Activated naive CD4-positive, alpha-beta T cell treated with anti-CD3 and anti-CD28 coated beads for 36 hours (primary cell): ENCODE measurements at places on chromosomes 1 and 21. TPM values are rescaled to one million over a fixed set of nuclear protein-coding genes. Genes with fewer than 3 reads are reported as not detected.
A peak's percentile ranks its signal among the peaks of the same experiment; 100 is the strongest.

DNA sequence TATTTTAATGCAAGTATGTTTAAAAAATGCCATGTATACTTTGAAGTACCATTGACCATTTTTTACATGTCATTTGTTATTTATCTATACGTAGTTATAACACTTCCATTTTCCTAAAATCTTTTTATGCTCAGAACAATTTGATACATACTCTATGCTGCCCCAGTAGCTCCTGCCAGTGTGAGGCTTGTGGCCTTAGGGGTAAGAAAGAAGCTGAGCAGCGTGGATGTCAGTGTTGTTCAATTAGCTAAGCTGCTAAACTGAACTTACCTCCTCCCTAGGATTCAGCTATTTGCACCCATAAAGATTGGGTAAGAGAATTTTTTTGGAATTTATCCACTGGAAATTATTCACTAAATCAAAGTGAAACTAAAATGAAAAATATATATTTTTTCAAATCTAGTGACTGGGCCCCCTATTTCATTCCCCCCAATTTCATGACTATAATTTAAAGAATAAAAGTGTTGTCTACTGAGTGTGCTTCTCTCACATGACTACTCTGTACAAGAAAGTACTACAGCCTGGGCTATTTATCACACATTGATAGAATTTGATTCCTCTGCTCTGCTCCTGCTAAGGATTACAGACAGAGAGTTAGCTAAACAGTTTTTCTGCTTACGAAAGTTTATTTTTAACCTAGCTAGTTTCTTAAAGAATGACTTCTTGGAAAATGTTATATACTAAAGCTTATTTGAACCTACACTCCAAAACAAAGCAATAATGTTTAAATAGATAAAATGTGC, 1030.3 kb upstream of the ADGRL4 start:
- DNase-seq: no peak

- no peak for DNase-seq
Observed at GRCh38 chr1:23554127-23554480, 5.2 kb downstream of the ID3 start.

DNA sequence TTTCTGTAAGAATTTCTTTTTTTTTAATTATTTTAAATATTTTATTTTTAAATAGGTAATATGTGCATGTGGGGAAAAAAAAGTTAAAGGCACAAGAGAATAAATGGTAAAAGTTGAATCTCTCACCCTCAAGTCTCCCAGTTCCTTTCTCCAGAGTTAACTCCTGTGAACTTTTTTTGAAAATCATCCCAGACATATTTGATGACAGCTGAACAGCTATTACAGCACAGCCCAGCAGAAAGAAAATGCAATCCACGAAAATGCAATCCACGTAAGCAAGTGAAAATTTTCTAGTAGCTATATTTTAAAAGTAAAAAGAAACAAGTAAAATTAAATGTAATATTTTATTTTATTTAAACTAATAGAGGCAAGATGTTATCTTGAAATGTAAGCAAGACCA, 310.0 kb upstream of the RUNX1 start:
- DNase-seq: no peak

DNA sequence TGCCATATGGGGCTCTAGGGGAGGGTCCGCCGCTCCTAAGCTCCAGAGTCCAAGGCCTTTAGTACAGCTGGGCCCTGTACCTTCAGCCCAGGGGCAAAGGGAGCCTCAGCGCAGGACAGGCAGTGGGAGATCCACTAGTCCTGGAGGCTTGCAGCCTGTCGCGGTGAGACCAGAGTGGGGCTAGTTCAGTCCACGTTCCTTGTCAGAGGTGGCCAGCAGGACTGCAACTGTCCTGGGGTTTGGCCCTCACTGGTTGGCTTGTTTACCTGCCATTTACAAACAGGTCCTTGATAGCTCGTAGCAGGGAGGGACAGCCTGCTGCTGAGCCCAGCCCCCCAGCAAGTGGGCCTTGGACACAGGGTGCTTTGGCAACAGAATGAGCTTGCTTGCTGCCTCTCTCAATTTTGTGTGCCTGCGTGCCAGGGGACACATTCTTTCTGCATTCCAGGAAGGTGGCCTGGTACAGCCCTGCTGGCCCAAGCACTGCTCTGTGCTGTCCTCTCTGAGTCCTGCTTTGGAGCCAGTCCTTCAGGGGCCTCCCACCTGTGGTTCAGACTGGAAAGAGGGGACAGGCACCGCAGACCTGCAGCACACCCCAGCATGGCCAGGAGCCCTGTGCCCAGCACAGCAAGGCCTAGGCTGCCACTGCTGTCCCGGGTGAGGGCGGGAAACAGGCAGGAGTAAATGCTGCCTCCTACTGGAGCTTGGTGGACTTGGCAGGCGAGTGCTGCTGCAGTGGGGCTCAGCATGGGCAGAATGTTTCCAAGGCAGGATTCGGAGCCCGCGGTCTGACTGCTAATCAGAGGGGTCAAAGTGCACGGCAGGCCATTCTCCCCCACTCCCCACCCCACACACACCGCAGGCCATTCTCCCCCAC, 15.2 kb downstream of the H6PD start:
- DNase-seq: peak; percentile 50

GRCh38 chr1:38735651-38736161, 123.9 kb downstream of the RRAGC start:
- no peak for DNase-seq

DNA sequence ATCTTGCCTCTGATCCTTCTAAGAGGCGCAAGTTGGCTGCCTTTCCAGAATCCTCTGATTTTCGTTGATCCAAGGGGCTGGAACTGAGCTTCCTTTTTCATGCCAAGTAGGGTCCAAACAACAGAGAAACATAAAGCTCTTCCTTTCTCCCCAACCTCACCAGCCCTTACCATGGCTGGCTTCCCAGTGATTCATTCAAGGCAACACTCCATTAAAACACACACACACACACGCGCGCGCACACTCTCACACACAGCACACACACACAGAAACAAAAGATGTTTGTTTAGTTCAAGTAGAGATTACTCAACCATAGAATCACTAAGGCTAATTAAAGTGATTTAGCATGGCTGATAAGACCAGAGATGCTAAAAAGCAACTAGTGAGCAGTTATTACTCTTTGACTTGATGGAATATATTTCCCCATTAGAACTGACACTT, 13.0 kb upstream of the GUCA2A start:
- DNase-seq: no peak

DNA sequence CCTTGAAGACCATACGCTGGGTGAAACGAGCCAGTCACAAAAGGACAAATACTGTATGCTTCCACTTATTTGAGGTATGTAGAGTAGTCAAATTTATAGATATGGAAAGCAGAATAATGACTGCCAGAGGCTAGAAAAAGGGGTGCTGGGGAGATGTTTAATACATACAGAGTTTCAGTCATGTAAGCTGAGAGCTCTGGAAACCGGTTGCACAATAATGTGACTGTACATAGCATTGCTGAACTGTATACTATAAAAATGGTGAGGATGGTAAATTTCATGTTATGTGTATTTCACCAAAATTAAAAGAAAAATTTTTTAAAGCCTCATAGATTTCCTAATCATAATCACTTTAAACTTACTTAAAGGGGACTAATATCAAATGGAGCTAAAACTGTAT, 110.8 kb downstream of the ZZZ3 start:
- DNase-seq: no peak

DNA sequence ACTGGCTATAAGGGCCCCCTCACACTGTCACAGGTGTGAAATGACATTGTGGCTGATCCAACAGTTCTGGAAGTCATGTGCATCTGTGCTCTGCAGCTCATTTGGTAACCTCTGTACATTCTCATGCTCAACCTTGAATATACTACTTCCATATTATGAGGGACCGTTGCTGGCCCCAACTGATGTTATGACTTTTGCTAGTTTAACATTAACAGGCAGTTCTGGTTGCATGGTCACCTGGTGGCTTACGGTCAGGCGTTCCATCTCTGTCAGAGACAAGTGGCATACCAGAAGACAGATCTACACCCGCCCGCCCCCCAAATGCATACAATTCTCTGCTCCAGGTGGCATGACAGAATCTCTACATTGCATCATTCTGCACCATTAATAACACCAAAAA, 6.0 kb upstream of the DIP2A start:
- DNase-seq: no peak

DNA sequence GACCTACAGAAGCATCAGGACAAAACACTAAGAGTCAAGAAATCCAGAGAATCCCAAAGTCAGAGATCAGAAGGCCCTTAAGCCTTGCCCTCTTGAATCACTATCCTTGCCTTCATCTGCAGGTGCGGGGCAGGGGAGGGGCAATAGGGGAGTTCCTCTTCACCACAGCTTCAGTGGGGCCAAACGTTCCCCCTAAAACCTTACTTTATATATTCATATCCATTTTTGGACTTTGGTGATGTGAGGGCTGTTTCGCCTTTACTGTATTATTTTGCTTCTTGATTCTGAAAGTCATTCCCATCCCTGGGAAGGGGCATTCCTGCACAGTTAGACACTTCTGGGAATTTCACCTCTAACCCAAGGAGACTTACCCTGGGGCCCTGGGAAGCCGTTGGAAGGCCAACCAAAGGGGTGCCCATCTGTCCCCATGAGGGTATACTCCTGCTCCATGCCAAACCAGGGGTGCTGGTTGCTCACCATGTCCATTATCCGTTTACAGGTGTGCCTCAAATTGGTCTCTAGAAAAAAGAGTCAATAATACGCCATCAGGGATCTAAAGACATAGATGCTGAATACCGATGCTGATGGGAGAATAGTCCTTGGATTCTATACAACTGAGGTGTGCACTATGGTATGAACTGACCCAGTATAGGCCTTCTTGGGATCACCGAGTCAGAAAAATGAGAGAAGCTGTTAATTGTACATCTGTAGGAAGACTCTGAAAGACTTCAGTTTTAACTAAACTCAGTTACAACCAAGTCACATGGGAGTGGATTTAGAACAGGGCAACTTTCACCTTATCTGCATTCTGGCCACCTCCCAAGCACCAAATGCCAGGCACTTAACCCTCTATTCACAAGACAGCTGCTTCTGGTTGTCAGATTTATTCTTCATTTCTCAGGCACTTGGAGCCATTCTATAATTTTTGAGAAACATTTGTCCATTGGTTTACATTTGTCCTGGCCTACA, 5.4 kb downstream of the GLUL start:
- no peak for DNase-seq

GRCh38 chr1:165884009-165884689, 56.7 kb downstream of the UCK2 start:
- DNase-seq: no peak

DNA sequence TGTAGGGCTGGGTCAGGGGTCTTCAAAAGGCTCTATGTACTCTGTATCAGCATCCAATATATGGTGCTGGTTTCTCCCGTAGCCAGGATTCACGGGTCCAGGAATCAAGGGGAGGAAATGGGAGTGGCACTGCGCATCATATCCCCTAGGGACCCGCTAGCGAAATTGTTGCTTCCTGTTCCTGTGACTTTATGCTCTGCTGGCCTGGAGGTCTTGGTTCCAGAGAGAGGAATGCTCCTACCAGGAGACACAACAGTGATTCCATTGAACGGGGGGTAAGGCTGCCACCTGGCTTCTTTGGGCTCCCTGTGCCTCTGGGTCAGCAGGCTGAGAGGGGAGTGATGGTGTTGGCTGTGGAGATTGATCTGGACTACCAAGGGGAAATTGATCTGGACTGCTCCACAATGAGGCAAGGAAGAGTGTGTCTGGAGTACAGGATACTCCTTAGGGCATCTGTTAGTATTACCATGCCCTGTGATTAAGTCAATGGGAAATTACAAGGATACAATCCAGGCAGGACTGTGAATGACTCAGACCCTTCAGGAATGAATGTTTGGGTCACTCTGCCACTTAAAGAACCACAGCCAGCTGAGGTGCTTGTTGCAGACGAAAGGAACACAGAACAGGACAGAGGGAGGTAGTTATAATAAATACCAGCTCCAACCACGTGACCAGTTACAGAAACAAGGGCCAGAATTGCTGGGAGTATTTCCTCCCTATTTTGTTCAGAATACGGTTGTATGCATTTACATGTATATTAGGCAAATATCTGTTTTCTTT, 10.2 kb downstream of the SPSB1 start:
- DNase-seq: no peak

DNA sequence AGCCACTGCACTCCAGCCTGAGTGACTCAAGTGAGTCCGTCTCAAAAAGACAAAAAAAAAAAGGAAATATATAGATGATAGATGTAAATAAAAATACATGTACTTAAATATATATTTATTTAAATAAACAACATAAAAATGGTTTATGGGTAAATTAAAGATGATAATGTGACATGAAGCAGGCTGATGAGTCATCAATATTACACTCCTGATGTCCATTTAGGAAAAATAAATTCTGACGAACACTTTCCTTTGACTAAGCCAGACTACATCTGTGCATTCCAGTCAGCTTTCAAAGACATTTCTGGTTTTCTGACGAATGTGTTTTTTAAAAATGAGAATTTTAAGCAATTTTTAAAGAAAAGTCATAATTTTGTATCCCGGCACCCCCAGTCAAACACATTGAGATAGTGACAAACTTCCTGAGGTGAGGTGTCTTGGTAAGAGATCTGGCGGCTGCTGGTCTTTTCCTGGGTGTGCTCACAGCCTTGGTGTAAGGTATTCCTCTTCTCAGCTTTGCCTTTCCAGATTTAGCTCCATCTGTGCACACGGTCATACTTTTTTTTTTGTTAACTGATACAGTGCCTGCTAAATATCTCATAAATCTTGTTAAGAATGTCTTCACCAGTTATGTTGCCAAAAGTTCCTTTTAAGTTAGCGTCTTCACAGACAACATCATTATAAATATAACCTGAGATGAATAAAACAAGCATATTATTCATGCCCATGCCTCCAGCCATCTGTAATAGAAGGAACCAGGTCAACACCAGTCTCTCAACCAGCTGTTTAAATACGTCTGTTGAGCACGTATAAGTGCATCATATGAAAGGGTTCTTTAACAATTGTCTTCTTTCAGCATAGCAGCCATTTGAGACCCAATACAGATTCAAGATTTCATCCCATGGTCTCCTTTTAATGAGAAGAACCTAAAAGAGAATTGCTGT, 214.5 kb upstream of the PLD5 start:
- no peak for DNase-seq

DNA sequence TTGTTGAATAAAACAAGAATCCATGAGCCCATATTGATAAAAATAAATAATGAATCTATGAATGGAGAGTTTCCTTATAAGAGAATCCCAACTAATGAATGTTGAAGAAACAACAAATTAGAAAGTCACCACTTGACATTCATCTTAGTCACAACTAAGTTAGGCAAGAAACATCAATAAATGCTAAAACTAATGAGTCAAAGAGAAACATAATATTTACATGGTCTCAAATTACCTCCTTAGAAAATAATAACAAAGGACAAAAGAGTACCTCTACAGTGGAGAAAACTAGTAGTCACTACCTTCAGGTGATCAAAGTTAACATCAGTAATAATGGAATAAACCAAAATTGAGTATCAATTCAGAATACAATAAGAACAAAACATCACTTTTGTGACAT, 93.5 kb downstream of the AKT3 start:
- DNase-seq: no peak

GRCh38 chr1:94236630-94237290, 624 bp downstream of the ARHGAP29 start:
- peak; percentile 40 for DNase-seq

GRCh38 chr1:167122568-167122967, 28.7 kb downstream of the STYXL2 start:
- DNase-seq: no peak

Gene INSRR
- total RNA-seq: not detected

Gene DISP1
- total RNA-seq: 0.94 TPM

Gene LAD1
- not detected for total RNA-seq

Gene FAM110D
- total RNA-seq: not detected
